Jurkat, Clone E6-1 (cell line): ENCODE measurements at places on chromosomes 12 and 14.

- DNase-seq, result no peak
These were observed 327.6 kb upstream of the SFSWAP start for GRCh38 chr12:131383291-131383690.

GRCh38 chr12:93979189-93979588 lies 169.2 kb upstream of the PLXNC1 start:
- DNase-seq, result no peak

DNA sequence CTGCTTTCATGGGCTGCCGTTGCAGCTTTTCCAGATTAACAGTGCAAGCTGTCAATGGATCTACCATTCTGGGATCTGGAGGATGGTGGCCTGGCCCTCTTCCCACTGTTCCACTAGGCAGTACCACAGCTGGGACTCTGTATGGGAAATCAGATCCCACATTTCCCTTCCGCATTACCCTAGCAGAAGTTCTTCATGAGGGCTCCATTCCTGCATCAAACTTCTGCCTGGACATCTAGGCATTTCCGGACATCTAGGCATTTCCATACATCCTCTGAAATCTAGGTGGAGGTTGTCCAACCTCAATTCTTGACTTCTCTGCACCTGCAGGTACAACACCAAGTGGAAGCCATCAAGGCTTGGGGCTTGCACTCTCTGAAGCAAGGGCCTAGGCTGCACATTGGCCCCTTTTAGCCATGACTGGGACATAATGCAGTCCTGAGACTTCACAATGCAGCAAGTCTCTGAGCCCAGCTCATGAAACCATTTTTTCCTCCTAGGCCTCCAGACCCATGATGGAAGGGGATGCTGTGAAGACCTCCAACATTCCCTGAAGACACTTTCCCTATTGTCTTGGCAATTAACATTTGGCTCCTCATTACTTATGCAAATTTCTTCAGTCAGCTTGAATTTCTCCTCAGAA lies 863.3 kb downstream of the C12orf50 start:
- DNase-seq, result no peak

DNA sequence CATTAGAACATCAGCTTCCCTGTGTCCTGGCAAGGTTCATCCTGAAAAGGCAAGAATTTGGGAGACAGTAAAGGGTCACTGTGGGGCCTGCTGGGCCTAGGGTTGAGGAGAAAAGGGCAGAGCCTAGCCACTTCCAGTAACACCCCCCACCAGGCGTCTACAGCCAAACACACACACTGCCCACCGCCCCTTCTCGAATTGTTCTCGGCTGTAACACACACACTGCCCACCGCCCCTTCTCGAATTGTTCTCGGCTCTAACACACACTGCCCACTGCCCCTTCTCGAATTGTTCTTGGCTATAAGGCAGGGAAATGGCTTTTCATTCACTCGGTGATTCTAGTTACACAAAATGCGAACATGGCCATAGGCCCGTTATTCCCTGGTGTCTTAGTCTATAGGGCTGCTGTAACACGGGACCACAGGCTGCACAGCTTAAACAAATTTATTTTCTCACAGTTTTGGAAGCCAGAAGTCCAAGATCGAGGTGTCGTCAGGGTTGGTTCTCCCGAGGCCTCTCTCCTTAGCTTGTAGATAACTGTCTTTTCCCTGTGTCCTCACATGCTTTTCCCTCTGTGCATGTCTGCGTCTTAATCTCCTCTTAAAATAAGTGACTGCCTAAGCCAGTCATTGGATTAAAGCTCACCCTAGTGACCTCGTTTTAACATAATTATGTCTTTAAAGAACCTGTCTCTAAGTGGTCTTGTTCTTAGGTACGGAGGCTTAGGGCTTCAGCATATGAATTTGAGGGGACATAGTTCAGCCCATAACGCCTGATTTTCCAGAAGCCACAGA lies 171.0 kb downstream of the ADGRD1 start:
- DNase-seq, result no peak

- no peak for DNase-seq
These were observed 12.1 kb upstream of the ALDH2 start for GRCh38 chr12:111754671-111755070.

DNA sequence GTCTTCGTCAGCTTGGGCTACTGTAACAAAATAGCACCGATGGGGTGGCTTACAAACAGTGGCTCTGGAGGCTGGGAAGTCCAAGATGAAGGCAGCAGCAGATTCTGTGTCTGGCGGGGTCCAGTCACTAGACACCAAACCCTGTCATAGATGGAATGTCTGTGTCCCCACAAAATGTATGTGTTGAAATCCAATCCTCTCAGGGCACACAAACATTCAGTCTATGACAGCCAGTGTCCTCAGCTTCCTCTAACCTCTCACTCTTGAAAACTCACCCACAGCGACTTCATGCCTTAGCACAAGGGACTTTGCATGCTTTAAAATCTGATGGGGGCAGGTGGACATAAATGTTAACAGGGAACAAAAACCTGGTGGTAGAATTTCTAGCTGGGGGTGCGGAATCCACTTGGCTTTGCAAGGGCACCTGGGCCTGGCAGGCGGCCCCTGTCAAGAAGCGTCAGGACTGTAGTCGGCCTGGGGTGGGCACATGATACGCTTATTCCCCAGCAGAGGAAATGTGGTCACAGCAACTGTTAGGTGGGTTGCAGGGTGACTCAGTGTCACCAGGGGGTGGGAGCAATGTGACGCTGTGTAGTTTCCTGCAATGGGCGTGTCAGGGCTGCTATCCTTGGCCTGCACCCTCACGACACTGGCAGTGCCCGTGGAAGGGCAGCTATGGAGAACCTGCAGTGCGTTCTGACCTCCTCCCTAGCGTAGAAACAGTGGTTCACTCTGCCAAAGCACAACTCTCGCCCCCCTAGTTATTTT lies 17.7 kb downstream of the RIN3 start:
- DNase-seq, result peak; percentile 97

DNA sequence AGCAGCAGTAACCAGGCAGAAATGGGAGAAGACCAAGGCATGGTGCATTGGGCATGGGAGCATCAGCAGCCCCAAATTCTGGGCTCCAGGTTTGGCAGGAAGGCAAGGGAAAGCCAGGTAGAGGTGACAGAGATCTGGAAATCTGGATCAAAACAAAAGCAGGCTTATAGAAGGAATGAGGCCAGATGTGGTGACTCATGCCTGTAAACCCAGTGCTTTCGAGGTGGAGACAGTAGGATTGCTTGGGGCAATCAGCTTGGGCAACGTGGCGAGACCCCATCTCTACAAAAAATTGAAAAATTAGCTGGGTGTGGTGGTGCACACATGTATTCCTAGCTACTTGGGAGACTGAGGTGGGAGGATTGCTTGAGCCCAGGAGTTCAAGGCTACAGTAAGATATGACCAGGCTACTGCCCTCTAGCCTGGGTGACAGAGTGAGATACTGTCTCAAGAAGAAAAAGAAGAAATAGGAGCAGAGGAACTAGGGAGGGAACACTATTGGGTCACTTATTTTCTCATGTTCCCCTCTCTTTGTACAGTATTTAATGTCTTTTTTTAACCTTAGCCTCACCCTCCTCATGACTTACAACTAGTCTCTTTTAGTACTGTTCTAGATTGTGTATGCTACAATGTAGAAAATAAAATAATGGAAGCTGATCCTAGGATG lies 25.1 kb downstream of the SLC4A8 start:
- no peak for DNase-seq

GRCh38 chr14:33207467-33208017 lies 268.9 kb downstream of the NPAS3 start:
- DNase-seq, result no peak

DNA sequence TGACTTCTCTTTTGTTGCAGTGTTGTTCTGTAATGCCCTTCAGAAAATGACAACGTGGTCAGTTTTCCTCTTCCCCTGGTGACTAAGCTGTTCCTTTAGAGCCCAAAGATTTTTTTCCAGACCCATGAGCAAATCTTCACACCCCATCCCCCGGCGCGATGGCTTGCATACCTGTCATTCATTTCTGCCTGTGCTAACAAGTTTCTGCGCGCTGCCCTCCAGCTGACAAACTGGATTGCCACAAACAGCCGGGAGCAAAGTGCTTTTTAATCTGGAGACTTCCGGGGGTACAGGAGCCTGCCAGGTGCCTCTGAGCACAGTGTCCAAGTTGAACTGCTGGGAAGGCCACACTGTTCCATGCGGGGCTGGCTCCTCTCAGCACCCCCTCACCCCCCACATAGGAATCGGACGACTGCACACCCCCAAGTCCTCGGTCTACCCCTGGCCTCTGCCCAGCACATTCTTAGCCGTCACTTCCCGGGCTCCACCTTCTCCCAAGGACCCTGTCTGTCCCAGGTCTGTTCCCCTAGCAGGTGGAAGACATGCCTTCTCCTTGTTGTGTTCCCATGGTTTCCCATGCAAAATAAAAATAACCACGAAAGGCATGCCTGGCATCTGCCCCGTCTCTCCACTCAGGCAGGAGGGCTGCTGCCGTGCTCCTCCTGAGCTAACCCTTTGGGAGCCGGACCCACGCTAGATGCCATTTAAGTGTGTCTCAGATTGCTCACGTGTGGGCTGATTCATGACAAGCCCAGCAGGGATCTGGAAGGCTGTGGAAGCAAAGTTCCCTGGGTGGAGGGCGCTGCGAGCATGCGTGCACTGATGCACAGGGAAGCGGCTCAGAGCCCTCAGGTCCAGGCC lies 14.1 kb downstream of the RILPL1 start:
- no peak for DNase-seq

GRCh38 chr12:12804432-12804886 lies 8.7 kb upstream of the DDX47 start:
- DNase-seq, result no peak

GRCh38 chr12:42759622-42760273 lies 170.2 kb upstream of the PRICKLE1 start:
- no peak for DNase-seq

DNA sequence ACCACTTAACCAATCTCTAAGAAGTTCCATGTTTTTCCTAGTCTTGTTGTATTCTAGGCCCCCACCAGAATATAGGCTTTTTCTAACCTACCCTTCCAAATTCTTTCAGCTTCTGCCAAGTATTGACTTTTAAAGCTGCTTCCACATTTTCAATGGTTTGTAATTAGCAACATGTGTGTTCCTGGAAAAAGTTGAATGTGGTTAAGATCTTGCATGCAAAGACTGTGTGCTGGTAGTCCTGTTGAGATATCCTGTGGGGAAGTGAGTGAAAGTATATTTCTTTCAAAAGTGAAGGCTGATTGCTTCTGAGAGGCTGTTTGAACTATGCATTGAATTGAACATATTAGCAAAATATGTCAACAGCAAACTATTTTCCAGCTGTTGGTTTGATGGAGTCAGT lies 646 bp upstream of the OR6C4 start:
- no peak for DNase-seq

GRCh38 chr12:70247653-70248199 lies 4.5 kb downstream of the CNOT2 start:
- no peak for DNase-seq

GRCh38 chr12:99454539-99455172 lies 192.9 kb upstream of the GARIN6 start:
- no peak for DNase-seq

DNA sequence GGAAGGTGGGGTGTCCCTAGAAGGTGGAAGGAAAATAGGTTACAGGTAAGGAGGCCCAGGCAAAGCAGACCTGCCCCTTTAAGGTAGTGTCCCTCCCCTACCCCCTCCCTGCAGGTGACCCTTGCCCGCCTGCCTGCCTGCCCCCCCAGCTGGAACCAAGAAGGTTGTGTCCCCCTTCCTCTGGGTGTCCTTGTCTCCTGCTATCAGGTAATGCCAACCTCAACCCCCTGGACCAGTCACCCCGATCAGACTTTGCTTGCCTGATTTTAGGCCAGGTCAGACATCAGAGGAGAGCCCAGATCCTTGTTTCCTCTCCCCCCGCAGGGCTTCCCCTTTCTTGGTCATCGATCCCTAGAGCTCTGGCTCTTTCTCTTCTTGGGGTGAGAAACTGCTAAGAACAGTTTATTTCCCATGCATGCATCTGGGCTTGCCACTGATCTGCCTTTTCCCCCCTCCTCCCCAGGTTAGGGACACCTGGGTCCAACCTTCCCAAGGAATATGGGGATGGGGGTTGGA lies at the start of gene SLC39A5:
SLC39A5 (plus strand) TSS at position 136 of the 516 bp plus-strand sequence. CDS start 1,224 bp downstream, outside the sequence.
- DNase-seq, result no peak

- no peak for DNase-seq
These were observed 39.6 kb downstream of the CHST11 start for GRCh38 chr12:104496336-104496735.
